ENCODE measurements at places on chromosomes 6 and 20.

- DNase-seq = no peak
Observed at GRCh38 chr6:69584536-69584912, 212.3 kb downstream of the LMBRD1 start.

DNA sequence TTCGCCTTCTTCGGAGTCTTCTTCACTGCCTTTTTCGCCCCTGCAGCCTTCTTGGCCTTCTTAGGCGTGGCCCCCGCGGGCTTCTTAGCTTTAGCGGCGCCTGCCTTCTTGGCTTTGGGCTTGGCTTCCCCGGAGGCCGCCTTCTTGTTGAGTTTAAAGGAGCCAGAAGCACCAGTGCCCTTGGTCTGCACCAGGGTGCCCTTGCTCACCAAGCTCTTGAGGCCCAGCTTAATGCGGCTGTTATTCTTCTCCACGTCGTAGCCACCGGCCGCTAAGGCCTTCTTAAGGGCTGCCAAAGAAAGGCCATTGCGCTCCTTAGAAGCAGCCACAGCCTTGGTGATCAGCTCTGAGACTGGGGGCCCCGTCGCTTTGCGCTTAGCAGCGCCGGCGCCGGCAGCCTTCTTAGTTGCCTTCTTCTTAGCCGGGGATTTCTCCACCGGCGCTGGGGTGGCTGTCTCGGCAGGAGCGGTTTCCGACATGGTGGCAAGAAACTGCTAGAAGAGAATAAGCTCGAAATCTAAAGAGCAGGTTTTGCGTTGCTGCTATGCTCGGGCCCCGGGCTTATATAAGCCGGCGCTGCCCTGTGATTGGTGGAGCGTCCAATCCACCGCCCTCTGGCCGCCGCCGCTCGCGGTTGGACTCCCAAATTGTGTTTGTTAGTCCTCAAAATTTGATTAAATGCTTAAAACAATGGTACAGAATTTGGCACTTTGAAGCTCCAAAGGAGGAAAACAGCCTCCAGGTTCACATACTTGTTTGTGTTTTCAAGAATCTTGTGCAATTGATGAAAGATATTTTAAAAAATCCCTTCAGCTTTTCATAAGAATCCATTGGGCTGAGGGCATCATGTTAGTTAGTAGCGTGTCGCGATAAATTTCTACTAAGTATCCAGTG, 44.9 kb downstream of the OR2B2 start:
- DNase-seq = peak; percentile 81

DNA sequence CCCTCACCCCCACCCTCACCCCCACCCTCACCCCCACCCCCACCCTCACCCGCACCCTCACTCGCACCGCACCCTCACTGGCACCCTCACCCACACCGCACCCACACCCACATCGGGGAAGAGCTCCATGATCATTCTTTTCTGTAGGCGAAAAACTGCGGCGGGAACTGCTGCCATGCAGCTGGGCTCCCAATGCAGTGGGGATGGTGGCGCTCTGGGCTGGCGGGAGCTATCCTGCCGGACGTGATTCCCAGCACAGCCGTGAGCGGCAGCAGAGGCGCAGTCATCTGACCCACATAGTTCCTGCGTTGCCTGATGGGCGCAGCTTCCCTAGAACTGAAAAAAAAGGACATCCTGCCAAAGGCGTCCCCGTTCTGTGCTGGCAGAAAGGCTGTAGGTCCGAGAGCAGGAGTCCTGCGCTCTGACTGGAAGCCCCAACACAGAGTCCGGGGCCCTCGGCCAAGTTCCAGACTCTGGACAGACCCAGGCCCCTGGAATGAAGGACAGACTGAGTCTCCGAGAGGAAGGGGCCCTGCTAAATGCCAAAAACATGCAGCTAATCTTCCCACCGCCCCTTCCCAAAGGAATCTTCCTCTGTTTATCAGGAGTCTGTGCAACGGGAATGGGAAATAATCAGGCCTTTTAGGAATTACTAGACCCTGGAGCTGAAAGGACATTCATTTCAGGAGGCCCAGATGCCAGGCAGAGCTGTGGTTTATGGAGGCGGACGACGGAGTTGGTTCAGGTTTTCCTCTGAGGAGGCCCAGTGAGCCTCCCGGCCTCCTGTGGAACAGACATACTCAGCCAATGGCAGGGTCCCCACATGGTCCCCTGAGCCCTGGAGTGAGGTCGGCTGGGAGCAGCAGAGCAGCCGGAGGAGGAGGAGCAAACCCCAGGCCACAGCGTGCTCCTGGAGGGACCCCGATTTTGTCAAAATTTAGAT, 14.1 kb upstream of the TCFL5 start:
- DNase-seq = peak; percentile 96

- DNase-seq = no peak
Observed at GRCh38 chr6:82836022-82836575, 229.5 kb downstream of the UBE3D start.

DNA sequence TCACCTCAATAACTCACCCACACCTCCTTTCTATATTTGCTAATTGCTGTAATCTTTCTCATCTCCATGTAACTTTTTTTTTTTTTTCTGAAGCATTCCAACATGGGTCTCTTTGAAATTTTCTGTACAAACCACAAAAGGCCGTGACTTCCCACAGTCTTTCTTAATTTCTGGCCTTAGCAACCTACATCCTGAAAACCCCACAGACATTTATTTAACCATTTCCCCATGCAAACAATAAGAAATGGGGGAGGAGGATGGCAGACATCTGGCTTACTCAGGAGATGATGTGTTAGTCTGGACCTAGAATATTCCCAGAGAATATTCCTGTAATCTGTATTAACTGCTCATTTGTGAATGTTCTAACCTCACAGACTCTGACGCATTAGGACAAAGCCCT, 57.6 kb downstream of the MEP1A start:
- no peak for DNase-seq

DNA sequence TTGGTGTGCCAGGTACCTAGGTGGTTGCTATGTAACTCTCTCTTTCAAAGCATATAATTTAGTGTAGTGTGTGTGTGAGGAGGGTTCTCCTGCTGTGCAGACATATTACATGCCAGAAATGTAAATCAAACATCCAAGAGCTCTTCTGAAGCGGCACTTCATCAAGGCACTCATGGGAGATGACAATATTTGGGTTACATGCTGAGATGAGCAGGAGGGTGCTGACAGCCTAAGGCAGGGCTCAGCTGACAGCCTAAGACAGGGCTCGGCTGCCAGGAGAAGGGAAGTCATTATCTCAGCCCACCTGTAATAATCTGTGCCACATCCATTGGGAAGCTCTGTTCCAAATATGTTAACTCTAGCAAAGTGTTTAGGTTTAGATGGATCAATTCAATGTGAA, 39.1 kb downstream of the ADGRF5 start:
- DNase-seq = no peak

DNA sequence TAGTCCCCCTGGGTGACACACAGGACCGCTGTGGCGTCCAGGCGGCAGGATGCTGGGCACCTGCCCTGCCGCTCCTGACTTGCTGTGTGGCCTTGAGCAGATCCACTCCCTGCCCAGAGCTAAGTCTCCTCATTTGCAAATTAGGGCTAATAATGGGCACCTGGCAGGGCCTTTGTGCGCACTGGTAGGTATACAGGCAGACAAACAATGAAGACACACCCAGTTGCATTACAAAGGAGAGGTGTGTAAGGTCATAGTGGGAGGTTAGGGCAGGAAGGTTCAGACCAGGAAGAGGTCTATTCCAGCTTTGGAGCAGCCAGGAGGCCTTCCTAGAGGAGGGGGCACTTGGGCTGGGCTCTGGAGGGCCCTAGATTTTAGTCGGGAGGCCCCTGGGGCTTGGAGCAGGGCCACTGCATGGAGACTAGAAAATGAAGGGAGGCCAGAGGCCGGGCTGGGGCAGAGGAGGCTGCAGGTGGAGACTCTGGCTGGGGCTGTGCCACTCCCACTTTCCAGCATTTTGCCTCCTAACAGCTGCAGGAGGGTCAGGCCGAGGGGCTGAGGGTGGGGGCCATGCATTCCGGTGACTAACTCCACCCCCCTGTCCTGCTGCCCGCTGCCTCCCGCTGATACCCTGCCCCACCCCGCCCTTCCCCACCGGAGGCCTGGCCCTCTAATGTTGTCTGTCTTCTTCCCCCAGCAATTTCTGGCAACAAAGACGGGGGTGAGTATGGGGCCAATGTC, 28.5 kb downstream of the MYH7B start:
- DNase-seq = peak; percentile 97

DNA sequence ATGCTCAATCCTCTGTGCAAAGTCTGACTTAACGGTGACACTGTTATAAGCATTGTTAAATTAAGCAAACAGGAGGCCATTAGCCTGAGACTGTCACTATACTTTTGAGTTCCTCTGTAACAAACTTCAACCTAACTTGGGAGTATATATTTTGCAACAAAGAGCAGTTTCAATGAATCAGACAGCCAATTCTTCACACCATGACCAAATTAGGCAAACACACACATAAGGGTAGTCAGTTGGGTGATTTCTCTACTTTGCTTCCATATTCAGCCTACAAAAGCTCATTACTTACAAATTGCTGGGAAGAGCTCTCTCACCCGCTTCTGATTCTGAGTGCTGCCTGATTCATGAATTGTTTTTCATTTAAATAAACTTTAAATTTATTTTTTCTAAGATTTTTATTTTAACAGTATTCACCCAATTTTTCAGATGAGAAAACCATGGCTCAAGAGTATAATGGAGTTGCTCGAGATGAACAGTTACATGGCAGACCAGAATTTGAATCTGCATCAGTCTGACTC, 60.5 kb downstream of the HACE1 start:
- no peak for DNase-seq

DNA sequence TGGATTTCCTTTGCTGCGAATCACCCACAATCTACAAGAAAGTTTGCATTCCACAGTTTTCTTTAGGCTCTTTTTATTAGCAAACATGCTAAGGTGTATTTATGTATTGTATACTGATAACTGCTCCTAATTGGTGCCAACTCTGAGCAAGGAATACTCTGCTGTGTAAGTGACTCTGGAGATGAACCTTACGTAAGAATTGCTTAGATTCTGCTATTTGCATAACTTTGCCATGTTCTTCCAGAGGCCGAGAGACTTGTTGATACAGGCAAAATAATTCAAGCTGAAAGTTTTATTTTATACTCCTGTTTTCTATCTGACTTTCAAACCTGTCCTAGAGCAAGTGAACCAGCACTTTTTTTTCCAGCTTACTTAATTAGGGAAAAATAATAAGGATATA, 461.3 kb downstream of the GJA1 start:
- no peak for DNase-seq

All from SW480 (cell line).